ENCODE measurements at places on chromosomes 1 and 21.

GRCh38 chr1:52867087-52867863 is 24.7 kb downstream of the ZYG11A start:
- no peak for DNase-seq

DNA sequence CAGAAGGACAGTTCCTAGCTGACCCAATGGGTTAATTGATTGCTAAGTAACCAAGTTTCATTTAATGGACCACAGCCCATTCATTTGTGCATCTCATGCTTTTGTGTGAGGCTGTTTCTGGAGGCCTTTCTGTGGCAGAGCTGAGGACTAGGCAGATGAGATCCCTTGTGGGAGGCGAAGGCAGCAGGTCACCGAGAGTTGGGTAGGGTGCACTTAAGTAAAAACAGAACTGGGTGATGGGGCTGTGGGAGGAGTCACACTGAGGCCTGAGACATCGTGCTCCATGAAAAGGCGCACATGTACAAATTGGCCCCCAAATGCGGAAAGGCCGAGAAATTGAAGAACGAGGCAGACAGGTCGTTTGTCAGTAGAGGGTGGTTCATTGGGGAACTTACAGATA is 60.9 kb downstream of the S100B start:
- no peak for DNase-seq

- DNase-seq = no peak
Observed at GRCh38 chr1:234771642-234772344, 161.8 kb upstream of the IRF2BP2 start.

- no peak for DNase-seq
Observed at GRCh38 chr1:185996211-185996610, 262.0 kb downstream of the HMCN1 start.

DNA sequence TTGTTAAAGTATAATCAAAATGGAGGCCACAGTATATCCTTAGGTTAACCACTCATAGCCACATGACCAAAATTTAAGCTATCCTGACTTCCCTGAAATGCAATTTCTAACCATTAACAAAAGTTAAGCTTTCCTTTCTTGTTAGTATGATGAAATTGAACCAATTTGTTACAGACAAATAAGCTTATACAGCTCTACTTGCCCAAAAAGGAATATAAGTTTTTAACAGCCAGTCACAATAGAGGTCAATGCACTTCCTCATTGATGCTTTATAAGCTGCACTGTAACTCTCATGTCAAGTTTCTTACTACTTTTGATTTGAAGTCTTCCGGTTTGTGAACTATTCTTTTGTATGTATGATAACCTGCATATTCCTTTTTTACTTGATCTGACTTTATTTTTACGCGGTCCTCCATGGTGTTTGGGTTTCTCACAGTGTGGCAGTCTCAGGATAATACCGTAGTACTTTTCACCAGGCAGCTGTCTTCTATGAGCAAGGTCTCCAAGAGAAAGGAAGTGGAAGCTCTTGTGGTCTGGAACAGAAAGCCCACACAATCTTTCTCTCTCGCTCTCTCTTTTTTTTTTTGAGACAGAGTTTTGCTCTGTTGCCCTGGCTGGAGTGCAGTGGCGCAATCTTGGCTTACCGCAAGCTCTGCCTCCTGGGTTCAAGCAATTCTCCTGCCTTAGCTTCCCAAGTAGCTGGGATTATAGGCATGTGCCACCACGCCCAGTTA is 331.6 kb downstream of the SRGAP2C start:
- peak; percentile 6 for DNase-seq

DNA sequence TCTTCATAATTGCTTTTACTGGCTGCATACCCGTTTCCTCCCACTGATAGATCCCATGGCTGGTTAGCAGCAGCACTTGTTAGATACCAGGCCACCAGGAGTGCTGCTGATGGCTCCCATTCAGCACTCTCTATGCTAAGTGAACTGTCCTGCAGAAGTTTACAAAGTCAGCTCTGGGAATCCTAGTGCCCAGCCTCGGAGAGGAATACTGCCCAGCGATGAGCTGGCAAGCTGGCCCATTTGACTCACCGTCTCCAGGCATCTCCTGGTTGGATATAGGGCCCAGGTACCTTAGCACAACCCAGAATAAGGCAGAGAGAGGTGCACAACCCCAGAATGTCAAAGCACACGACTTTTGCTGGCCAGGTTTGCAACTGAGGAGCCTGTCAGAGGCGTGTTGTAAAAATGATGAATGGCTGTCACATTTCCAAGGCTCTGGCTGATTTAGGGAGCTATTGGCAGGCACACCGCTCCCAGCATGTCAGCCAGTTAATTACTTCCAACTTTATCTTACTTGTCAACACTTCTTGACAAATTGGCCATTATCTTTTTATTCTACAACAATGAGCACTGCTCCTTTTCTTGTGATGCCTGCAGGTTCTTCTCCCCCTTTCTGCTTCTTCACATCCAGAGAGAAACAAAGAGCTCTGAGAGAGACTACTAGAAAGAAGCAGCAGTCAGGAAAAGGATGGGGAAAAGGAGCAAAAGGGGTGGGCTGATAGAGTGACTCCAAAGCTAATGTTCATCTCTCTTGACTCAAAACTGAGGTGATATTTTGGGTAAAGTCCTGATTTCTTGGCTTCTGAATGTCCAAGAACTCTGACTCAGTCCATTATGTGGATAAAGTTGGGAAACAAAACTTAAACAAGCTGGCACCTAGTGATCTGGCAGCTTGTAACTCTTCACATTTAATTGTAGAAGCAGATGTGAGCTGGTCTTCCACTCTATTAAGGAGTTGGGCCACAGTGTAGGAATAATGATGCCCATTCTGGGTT is 10.8 kb upstream of the ANGPTL7 start:
- peak; percentile 18 for DNase-seq

DNA sequence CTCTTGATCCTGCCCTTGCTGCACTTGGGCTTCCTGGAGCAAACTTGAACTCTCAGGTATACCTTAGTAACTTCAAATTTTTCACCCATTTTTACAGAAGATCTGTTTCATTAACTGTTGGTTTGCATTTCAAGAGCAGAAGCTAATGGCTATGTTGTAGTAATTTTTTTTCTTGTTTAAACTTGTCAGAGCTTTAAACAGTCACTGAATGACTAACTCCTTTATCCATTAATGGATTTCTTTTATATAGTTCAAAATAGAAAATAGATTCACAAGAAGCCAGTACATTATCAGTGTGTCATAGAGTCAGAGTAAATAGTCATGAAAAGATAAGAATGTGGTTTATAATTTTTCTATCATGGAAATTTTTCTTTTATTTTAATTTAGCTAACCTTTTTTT is 13.6 kb downstream of the SRSF11 start:
- no peak for DNase-seq

DNA sequence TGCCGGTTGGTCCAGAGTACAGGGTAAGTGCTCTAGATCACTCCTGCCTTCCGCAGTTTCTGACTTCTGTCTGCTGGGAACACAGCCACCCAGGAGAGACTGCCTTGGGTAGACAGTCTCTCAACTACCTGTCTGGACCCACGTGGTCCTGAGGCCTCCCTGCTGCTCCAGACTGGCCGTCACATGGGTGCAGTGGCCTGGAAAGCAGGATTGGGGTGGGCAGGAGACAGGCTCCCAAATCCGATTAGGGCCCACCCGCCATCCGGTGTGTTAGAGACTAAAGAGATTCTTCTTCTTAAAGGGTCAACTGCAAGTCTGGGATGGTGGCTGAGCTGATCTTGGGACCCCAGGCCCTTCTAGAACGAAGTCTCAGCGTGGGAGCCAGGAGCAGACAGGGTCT is 105.5 kb downstream of the EBNA1BP2 start:
- DNase-seq = no peak

DNA sequence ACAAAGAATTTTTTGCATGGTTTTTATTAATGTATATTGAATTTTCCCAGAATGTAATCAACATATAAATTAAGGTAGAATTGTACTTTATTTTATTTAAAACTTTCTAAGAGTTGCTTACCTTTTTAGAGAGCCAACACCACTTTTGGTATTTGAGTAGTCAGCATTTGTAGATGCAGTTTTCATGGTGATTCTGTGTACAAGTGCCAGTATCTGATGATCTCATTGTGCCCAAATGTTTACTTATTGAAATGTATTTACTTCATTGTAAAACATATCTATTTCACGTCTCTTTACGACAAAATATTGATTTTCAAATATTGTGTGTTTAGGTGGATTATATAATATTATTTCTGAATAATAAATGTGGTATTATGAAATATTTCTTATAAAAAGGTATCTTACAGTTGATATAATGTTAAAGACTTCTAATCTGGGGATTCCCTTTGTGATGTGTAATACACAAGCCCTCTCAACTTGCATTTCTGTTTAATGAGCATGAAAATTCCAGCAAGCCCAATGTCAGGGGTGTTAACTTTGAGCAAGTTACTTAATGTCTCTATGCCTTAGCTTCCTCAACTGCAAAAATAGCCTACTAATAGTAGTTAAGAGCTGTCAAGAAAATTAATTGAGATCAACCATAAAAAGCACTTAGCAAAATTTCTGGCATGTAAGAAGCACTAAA is 141.8 kb upstream of the ZNF648 start:
- DNase-seq = no peak

- DNase-seq = no peak
Observed at GRCh38 chr1:85413169-85413568, 51.8 kb downstream of the DDAH1 start.

DNA sequence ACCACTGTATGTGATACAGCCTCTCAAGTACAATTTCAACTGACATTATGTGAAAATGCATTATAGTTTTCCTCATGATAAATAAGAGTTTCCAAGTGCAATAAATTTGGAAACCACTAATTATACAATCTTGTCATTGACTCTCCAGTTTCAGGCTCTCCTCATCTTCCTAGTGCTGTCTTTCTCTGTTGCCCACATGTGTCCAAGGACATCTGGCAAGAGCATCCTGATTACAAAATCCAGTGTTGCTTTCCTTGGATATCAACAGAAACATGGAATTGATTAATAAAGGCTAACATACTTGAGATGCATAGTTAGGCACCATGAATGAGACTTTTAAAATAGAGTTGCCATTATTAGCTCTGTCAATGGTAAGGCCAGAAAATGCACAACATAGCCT is 15.6 kb upstream of the MAP10 start:
- DNase-seq = no peak

DNA sequence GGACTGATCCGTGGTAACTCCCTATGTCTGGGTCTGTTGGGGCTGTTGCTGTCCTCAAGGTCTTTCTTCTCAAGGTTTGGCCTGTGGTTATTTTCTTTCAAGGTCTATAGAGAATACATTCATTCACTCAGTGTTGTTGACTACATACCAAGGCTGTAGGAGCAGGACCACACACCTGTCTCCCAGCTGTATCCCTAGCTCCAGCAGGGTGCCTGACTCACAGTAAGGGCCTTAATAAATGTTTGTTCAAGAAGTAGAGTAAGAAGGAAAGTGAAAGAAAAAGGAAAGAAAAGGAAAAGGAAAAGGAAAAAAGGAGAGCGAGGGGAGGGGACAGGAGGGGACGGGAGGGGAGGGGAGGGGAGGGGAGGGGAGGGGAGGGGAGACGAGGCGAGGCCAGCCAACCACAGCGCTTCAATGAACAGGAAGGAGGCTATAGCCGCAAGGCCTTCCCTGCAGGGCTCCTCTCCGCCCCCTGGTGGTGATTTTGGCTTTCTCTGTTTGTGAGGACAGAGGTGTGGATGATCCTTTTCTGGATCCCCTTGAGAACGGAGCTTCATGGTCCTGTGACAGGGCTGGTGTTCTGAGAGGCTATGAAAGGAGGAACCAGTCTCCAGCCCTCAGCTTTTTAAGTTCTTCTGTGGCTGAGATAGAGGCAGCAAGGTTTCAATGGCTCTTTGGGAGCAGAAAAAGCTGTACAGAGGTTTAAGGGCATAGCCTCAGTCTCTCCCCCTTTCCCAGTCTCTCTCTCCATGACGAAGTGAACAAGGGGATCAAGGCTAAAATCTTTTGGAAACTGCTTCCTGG is 30.6 kb upstream of the LCE5A start:
- DNase-seq = no peak

DNA sequence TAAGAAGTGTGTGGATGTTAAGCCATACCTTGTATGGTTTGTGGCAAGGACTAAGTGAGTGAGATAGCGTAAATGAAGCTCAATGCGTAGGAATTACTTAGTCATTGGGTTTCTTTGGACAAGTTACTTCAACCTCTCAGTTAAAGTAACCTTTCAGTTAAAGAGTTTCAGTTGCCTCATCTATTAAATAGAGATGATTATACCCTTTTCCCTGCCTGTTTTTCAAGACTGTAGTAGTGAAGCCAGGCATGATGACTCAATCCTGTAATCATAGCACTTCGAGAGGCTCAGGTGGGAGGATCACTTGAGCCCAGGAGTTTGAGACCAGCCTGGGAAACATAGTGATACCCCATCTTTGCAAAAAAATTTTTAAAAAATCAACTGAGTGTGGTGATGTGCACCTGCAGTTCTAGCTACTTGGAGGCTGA is 6.3 kb downstream of the ZMPSTE24 start:
- DNase-seq = no peak

DNA sequence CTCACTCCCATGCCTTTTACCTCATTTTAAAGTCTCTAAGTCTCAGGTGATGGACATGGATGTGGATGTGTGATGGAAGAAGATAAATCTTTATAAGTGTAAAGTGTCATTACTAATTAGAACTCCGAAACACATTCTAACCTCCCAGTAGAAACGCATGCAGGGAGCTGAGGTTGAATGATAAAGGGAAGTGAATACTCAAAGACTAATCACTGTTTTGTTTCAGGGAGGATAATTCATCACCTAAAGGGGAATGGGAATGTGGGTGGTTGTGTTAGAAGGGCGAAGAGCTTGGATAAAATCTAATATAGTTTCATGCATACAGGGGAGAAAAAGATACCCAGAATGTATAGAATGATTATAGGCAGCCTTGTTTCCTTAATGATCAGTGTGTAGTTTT is 12.5 kb downstream of the NCAM2 start:
- no peak for DNase-seq

GRCh38 chr1:245771511-245772281 is 616.9 kb downstream of the KIF26B start:
- no peak for DNase-seq

GRCh38 chr1:213327017-213327667 is 276.1 kb downstream of the RPS6KC1 start:
- DNase-seq = peak; percentile 10

- peak; percentile 53 for DNase-seq
Observed at GRCh38 chr1:91830242-91831131, 55.5 kb downstream of the TGFBR3 start.

GRCh38 chr21:28509031-28509430 is 483.6 kb downstream of the LTN1 start:
- no peak for DNase-seq

DNA sequence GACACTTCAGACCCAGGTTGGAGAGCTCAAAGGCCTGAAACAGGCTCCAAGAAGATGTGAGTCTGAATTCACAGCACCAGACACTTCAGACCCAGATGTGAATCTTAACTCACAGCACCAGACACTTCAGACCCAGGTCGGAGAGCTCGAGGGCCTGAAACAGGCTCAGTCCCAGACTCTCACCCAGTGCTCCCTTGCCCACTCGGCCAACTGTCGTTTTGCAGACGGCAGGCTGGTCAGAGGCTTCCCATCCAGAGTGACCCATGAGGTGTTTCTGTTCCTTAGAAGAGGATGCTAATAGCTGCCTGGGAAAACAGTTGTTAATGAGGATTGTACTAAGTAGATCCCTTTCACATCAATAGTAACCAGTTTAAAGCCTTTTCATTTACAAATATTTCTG is 88.4 kb downstream of the ADARB1 start:
- no peak for DNase-seq

Measured in hindlimb muscle (tissue), 1 donor.